ENCODE measurements at places on chromosomes 13 and 19. TPM values are rescaled to one million over a fixed set of nuclear protein-coding genes. Genes with fewer than 3 reads are reported as not detected.

NFKBIB gene
- total RNA-seq = 5.0 TPM

ADGRE2 gene
- 1.8 TPM for total RNA-seq

DNA sequence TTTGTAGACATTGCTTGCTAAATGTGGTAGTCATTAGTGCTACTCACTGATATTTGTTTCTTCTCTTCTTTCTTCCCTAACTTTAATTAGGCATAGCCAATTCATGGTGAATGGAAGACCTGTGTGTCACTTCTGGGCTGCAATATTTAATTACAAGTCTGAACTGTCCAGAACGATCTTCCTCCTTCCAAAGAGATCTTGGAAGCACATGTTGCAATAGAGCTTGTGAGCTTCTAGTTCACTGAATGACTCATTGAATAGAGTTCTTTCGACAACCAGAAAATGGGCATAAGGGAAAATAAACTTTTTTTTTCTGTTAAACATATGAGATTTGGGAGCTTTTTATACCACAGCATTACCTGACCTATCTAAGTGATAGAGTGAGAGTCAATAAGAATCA is 1264.6 kb downstream of the PCDH9 start:
- no peak for DNase-seq

DNA sequence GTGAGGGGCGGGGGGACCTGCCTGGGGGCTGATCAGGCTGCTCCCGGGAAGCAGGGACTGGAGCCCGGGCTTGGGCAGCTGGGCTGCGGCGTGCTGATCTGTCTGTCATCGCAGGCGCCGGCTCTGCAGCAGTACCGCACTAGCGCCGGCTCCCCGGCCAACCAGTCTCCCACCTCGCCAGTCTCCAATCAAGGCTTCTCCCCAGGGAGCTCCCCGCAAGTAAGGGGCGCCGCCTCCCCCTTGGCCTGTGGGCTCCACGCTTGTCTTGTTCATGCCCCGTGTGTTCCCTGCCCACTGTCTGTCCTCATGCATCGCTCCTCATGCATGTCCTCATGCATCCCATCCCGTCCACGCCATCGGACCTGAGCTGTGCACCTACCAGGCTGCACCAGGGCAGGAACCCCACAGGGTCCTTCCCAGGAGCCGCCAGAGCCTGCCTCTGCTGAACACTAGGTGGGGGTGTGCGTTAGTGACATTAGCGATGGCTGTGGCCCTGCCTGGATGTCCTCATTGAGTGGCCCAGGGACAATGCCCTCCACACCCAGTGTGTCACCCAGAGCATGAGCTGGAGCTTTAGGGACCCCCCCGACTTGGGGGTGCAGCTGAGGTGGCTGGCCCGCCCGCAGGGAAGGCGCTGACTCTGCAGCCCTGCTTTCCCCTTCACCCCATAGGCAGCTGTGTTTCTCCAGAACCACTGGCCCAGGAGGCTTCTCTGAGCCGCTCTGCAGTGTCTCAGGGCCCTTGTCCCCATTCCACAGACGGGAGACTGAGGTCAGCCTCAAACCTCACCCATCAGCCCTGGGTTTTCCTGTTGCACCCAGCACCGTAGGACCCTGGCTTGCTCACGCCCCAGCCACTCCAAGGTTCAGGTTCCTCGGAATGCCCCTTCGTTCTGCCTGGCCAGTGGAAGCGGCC is 19.5 kb downstream of the COMP start:
- DNase-seq = no peak

GRCh38 chr19:17626456-17627015 is 61.6 kb downstream of the UNC13A start:
- no peak for DNase-seq

DNA sequence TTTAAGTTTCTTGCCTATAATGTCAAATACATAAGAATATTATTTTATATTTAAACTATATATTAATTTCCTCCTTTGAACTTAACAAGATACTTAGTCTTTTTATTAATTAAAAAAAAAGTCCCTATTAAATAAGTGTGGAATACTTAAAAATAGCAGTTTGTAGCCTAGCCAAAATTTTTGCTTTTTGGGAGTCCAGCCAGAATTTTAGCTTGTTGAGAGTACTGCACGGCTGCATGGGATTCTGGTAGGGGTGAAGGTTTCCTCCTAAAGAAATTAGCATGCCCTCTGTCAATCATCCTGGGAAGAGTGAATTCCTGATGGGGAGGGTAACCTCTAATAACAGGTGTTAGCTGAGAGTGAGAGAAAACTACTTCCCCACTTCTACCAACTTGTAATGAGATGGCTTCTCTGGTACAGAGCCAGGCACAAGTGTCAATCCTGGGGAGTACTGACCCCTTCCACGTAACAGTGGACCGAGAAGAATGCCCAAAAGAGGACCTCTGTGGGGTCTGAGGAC is 195.7 kb downstream of the SPRY2 start:
- DNase-seq = no peak

DNA sequence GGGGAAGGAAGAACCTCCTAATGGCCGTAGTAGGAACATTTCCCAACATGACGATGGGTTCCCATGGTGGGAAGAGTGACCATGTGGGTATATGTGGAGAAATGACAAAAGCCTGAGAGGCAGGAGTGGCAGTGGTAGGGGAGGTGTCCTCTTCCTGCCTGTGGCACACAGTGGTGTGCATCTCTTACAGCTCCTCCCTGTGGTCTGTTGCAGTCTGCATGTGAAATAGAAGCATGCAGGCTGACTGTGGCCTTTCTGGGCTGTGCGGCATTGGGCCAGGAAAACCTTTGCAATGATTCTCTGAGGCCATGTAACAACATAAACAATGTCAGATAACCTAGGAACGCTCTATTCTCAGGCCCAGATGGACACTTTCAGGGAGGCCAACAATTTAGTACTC is 84.0 kb downstream of the LACC1 start:
- DNase-seq = no peak

- peak; percentile 54 for DNase-seq
These were observed 8.9 kb downstream of the ACTN4 start for GRCh38 chr19:38656171-38656981.

- peak; percentile 65 for DNase-seq
These were observed 183.6 kb upstream of the EDNRB start for GRCh38 chr13:78102121-78102677.

GRCh38 chr13:68199271-68199670 is 969.1 kb upstream of the PCDH9 start:
- DNase-seq = no peak

- DNase-seq = no peak
These were observed 44.0 kb downstream of the KLF2 start for GRCh38 chr19:16368385-16369305.

- DNase-seq = no peak
These were observed 330.3 kb upstream of the MIR17HG start for GRCh38 chr13:91017031-91017668.

DNA sequence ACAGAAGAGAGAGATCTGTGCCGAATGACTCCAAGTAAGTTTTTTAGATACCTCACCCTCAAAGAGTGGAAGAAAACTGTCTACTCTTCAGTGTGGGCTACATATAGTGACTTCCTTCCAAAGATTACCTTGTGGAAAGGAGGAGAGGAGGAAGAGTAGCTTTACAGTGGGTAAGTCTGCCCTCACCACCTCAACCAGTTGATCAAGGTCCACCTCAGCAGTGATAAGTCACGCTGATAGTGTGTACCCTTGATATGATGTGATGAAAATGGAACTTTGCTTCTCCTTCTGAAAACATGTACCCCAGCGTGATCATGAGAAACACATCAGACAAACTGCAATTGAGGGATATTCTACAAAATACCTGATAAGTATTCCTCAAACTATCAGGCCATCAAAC is 20.6 kb downstream of the KLF5 start:
- DNase-seq = no peak

- no peak for DNase-seq
These were observed 3.2 kb upstream of the METTL21C start for GRCh38 chr13:102697929-102698648.

- DNase-seq = no peak
These were observed 7.8 kb downstream of the SHANK1 start for GRCh38 chr19:50711805-50712204.

DNA sequence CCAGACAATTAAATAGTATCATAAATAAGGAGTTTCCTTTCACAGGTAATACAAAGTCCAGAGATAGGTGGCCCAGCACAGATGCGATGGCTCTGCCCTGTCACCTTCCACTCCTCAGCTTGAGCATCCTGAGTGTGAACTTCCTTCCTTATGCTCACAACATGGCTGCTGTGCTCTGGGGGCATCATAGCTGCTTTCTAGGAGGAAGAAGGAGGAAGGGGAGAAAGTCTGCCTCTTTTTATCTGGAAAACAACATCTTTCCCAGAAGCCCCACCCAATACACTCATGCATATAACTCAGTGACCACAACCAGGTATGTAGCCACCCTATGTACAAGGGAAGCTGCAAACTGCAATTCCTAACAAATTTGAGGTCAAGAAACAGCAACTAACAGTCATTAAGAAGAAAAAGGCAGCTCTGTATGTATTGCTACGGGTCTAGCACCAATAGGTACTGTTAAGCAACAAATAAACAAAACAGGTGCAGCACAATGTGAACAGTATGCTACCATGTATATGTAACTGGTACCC is 201.2 kb upstream of the UBL3 start:
- DNase-seq = no peak

GRCh38 chr13:35699825-35700510 is 223.5 kb upstream of the MAB21L1 start:
- peak; percentile 76 for DNase-seq

KIR2DL1 gene
- total RNA-seq = not detected

OR7G1 gene
- total RNA-seq = not detected

Measured in skin of body (tissue), 3 donors.